ENCODE measurements at places on chromosomes 1 and 21.

DNA sequence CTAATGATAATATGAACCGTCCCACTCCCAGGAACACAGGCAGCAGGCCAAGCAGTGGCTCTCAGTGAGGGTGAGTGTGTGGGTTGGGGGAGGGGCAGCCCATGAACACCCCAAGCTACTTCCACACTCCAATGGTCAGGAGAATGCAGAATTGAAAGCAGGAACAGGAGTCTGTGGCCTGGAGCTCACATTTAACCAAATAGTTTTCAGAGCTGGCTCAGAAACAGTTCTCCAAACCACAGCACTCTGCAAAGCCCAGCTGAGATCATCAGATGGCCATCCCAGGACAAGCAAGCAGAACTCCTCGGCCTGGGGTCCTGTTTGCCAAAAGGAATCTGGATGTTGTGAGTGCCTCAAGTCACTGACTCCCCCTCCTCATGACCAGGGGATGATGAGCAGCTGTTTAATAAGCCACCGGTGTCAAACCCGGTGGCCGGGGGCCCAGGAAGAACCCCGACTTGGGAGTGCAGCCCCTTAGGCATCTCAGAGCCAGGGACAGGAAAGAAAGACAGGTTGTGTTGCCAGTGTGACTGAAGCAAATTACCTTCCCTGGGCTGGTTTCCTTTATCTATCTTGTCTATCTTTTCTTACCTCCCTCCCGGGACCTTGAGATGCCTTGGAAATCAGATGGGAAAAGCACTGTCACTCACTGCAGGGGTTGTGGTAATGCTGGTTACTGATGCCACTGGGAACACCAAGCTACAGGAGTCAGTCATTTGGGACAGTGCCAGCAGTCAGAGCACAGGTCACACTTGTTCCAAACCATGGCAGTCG lies 20.4 kb downstream of the DEGS1 start:
- DNase-seq = peak; percentile 99

- DNase-seq = no peak
Observed at GRCh38 chr1:74247881-74248528, 12.8 kb downstream of the TNNI3K start.

DNA sequence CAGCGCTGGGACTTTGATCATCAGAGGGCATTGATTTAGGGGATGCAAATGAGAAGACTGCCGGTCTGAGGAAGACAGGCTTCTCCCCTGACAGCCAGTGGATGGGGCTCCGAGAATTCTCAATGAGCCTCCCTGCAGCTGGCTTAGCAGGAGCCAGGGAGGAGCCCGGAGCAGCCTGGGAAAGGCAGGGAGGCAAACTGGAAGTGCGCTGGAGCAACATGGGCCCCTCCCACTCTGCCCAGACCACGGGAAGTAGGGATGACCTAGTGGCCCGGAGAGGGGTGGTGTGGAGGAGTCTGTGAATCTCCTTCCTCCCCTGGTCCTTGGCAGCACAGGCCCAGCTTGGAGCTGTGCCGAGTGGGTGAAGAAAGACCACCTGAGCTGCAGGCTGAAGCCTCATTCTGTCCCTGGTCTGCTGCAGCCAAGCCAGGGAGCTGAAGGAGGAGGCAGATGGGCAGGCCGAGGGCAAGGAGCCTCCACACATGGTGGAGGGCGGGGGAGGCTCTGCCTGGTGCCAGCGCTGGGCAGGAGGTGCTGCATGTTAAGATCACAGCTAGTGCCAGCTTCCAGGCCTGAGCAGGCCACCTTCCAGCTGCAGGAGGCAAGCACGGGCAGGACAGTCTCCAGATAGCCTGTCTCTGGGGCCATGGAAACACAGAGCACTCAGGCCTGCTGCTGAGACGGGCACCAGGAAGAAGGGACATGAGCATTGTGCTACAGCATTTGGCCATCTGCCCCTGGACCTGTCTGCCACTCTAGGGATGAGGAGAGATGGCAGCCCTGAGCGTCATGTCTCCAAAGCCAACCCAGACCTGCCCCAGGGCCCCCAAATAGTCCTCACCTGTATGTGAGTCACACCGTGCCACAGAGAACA lies 12.2 kb upstream of the CLSTN1 start:
- peak; percentile 39 for DNase-seq

DNA sequence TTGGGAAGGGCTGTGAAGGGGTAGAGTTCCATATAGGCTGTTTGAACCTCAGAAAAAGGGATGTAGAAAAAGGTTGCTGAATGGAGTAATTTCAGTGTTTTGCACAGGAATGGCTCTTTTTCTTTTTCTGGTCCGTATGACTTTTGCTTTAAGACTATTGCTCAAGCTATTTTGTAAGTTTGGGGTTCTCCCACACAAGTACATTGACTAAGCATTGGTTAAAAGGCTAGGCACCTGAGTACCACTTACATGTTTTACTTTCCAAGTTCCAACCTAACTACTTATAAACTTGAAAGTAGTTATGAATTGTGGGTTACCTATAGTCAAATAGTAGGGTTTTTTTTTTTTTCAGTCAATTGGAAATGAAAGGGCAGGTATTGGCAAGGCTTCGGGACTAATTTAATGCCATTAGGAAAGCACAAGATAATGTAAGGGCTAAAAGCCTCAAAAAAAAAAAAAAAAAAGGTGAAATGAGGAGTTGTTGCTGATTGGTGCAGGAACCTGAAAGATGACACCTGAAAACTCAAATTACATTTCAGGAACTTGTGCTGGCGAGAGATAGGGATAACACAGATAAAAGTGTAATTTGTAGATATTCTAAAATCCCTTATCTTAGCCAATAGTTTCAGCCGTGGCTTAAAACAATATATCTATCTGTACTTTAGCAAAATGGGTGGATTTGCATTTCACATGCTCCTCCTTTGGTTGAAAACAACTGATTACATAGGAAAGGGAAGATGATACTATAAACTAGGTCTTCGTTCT lies 209.5 kb downstream of the RPS6KC1 start:
- DNase-seq = no peak

GRCh38 chr1:56552349-56552748 lies 27.0 kb downstream of the PLPP3 start:
- no peak for DNase-seq
